ENCODE measurements at places on chromosomes 7 and 10. TPM values are rescaled to one million over a fixed set of nuclear protein-coding genes. Genes with fewer than 3 reads are reported as not detected.

The FAM25C gene
- not detected for total RNA-seq

The SAMD9L gene
- not detected for total RNA-seq

The ANKRD61 gene
- not detected for total RNA-seq

The MAGI2 gene
- total RNA-seq = 0.25 TPM

The GRM8 gene
- total RNA-seq = not detected

The ACTL6B gene
- not detected for total RNA-seq

Data from Caco-2 (cell line).